ENCODE measurements at places on chromosomes 1 and 21.
A peak's percentile ranks its signal among the peaks of the same experiment; 100 is the strongest.

DNA sequence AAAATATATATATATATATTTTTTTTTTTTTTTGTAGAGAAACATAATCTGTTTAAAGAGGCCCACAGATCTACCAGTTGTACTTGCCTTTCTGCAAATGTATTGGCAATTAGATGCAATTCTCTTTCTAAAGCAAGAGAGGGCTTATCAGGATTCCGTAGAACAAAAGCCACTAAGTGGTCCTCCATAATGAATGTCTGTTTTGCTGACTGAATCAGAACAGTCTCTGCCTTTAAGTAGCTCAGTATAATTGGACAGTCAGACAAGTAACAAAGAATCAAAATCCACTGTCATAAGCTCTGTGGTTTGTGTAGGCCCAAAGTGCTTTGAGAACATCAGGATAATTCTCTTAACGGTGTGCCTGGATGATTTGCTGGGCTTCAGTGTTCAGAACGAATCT is 17.3 kb downstream of the SARS1 start:
- no peak for DNase-seq

GRCh38 chr1:197692965-197693364 is 82.3 kb downstream of the DENND1B start:
- no peak for DNase-seq

- DNase-seq, result no peak
Measured at GRCh38 chr1:101346419-101346818, 109.6 kb downstream of the S1PR1 start.

GRCh38 chr1:155127105-155127966 is at the start of gene EFNA1:
Gene EFNA1, plus strand, starts transcription at chr1:155127876. Its CDS starts 102 bp downstream, at chr1:155127978.
- DNase-seq, result peak; percentile 50

- no peak for DNase-seq
Measured at GRCh38 chr1:222071387-222071786, 329.5 kb upstream of the DUSP10 start.

GRCh38 chr1:202745323-202745888 is 35.2 kb upstream of the SYT2 start:
- no peak for DNase-seq

DNA sequence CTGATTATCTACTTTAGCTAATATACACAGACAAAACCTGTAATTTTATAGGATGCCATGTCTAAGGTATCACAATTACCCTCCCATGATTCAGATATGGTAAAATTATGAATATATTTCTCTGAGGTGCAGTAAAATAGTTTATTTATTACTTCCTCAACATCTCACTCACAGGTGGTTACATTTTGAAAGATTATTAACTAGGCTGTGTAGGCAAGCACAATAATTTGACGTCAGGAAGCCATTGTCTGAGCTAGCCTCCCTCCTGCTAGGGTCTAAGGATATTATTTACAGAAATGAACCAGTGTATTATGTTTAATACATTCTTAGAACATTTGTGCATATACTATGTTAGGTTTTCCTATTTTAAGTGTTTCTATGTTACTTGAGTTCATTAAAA is 69.9 kb upstream of the ADGRL2 start:
- DNase-seq, result no peak

GRCh38 chr1:55015731-55016620 is 17.2 kb downstream of the BSND start:
- DNase-seq, result no peak

- DNase-seq, result no peak
Measured at GRCh38 chr1:228109962-228110488, 926 bp upstream of the MRPL55 start.

GRCh38 chr1:163036671-163037070 is 32.5 kb upstream of the RGS4 start:
- no peak for DNase-seq

DNA sequence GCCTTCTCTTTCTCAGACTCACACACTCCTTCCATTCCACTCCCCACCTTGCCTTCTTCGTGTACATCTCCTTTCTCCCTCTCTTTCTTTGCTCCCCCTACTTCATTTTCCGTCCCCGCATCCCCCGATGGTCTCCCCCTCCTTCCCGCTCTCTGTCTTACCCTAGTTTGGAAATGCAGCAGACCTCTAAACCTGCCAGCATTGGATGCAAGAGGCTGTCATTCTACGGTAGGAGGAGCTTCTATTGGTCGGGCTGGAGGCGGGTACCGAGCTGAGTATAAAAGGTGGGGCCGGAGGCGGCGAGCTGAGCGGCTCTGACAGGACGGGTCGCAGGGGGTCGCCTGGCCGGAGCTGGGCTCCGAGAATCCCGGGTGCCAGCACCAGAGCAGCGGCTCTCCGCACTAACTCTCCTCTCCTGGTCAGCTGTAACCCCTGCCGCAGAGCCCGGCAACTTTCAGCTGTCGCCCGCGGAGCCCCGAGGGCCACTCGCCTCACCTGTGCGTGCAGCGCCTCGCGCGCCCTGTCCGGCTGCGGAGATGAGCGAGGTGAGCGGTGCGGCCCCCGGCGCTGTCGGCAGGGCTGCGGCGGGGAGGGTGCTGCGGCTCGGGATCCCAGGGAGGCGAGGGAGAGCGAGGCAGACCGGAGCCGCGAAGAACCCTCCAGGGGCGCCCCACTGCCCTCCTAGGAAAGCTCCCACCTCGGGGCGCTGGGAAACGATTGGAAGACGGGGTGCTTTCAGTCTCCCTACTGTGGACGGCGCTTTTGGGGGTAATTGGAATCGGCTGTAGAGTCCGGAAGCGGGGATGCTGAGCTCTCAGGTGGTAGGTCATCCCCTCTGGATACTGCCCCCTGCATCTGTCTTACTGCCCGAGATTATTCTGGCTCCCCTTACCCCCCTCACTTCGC is at the start of gene PCP4L1:
TSS of gene PCP4L1 (plus strand) at position 307 of the 906 bp plus-strand sequence. CDS start at position 537, 230 bp downstream.
- peak; percentile 27 for DNase-seq

GRCh38 chr1:81702903-81703302 is 97.8 kb upstream of the ADGRL2 start:
- no peak for DNase-seq

DNA sequence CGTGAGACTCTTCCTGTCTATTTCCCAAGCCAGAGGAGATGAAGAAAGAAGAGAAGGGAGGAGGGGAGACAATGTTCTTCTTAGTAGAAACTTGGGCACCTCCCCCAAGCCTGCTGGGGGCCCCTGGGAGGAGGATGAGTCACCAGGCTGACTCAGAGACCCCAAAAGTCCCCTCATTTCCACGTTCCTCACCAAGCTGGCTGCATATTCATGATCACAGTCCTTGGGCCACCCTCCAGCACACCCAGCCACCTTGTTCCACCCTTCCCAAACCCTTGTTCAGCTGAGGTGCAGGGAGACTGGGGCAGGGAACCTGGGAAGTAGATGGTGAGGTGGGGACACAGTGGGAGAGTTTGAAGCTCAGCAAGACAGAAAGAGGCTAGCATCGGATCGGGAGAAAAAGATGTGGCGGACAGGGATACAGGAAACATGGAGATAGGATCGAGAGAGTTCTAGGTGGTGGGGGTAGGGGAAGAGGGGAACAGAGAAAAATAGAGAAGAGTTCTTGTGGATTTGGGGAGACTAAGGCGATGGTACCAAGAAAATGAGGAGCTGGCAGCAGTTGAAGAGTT is 712 bp downstream of the RAB13 start:
- peak; percentile 40 for DNase-seq

DNA sequence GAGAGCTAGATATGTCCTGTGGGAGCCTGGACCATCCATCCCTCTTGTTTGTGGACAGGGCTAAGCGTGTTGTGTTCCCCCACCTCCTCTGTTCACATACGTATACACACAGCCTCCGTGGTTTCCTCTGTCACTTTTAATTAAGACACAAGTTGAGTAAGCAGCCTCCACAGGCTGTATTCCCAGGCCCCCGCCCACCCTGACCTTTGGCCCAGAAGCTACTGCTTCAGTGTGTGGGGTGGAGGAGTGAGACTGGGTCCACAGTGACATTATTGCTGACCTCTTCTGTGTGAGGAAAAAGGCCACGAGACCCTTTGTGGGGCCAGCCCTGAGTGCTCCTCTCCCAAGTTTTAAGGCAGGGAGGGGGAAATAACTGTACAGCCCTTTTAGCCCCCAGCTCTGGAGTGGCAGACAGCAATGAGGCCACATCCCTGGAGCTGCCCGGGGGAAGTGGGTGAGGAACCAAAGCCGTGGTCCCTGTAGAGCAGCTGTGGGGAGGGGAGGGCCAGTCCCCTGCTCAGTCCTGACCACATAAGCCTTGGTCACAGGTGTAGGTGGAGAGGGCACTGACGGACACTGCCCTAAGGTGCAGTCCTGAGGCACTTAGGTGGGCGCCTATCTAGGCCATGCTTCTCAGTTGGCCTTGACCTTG is 4.4 kb downstream of the ELOVL1 start:
- DNase-seq, result no peak

GRCh38 chr1:109760581-109761226 is 3.0 kb downstream of the EPS8L3 start:
- no peak for DNase-seq

GRCh38 chr1:78061825-78062523 is 16.2 kb downstream of the GIPC2 start:
- no peak for DNase-seq

GRCh38 chr1:169175461-169175860 is 69.0 kb downstream of the ATP1B1 start:
- DNase-seq, result no peak

DNA sequence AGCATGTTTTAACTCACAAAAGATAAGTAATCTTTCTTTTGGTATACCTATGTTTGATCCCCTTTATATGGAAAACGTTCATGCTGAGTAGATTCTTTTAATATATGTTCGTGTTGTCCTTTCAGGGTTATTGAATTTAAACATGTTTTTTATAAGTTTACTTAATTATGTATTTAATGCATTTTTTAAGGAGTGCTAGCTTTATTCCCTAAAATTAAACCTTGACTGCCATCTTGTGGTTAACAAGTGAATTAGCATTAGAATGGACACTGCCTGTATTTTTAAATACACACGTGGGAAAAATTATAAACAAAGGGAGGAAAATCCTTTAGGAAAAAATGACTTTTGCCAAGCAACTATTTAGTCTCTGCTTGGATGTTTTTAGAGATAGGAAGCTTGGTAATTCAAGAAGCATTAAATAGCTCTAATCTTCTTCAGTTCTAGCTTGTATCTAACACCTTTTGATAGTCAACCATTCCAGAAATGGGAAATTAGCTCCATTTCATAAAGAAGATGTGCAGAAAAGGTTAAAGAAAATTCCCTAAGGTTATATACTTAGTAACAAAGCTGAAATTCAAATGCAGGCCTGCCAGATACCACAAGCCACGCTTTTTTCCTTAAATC is 43.0 kb downstream of the UBE2U start:
- DNase-seq, result peak; percentile 43

All from CD4-positive, alpha-beta T cell treated with Interleukin-1 beta for 1 hour (primary cell).